ENCODE measurements at places on chromosomes 5 and 9. TPM values are rescaled to one million over a fixed set of nuclear protein-coding genes. Genes with fewer than 3 reads are reported as not detected.

The SETD9 gene
- 8.6 TPM for total RNA-seq

The HCN1 gene
- total RNA-seq = not detected

The FOXD4L4 gene
- 0.18 TPM for total RNA-seq

The C8G gene
- total RNA-seq = not detected

The SERF1A gene
- total RNA-seq = 2.8 TPM

The TTF1 gene
- 11.0 TPM for total RNA-seq

The VDAC1 gene
- total RNA-seq = 407 TPM

The SLC34A3 gene
- total RNA-seq = not detected

The CNTLN gene
- total RNA-seq = 8.9 TPM

The PCDHB14 gene
- total RNA-seq = 1.5 TPM

The BRINP1 gene
- not detected for total RNA-seq

The SLC12A2 gene
- total RNA-seq = 31.8 TPM

The HSD17B3 gene
- total RNA-seq = not detected

The NDOR1 gene
- total RNA-seq = 2.7 TPM

The IL4 gene
- not detected for total RNA-seq

The LCN15 gene
- not detected for total RNA-seq

The HMCN2 gene
- total RNA-seq = 0.05 TPM

The PCDHB4 gene
- total RNA-seq = under 0.01 TPM

The PCDHGB4 gene
- 27.3 TPM for total RNA-seq

The F2RL2 gene
- 5.6 TPM for total RNA-seq

The SPINK7 gene
- not detected for total RNA-seq

The DAB2 gene
- 76.8 TPM for total RNA-seq
